Activated T-helper 2 cell treated with anti-CD3 and anti-CD28 coated beads, Interferon-gamma antibody, Interleukin-2, Interleukin-4, amounts not matched to agents 10 μg/mL and 5 μg/mL and 100 μg/mL, durations not matched to agents 14 hours and 24 hours and 36 hours (primary cell): ENCODE measurements at places on chromosomes 3 and 15. TPM values are rescaled to one million over a fixed set of nuclear protein-coding genes. Genes with fewer than 3 reads are reported as not detected.
A peak's percentile ranks its signal among the peaks of the same experiment; 100 is the strongest.

RYK gene
- 15.8 and 18.4 TPM in 2 replicates for total RNA-seq

DNA sequence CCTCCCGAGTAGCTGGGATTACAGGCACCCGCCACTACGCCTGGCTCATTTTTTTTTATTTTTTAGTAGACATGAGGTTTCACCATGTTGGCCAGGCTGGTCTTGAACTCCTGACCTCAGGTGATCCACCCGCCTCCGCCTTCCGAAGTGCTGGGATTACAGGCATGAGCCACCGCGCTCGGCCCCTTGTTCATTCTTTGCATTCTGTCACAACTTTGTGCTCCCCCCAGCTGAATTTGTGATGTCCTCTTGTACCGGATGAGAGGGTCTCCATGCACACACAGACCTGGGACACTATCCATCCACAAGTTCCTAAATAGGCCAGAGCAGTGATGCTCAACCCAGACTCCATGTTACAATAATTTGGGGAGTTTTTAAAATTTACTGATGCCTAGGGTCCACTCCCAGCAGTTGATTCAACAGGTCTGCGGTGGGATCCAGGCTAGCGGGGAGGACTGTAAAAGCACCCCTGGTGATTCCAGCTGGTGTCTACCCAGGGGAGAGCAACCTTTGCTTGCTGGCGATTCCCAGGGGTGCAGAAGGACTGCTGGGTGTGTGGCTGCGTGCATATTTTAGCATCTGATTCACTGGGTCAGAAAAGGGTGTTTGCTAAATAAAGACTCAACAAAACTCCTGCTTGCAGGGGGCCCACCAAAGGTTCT, 1.0 kb downstream of the RASSF1 start:
- no peaks in the 10 kb centered on the region for H3K27me3 ChIP-seq
- peaks cover 32% of the 10 kb centered on the region for H3K4me1 ChIP-seq
- peak overlapping the region; percentile 93 for H3K27ac ChIP-seq
- H3K4me3 ChIP-seq, result peak overlapping the region; percentile 95
- DNase-seq, result no peak

- H3K4me3 ChIP-seq, result no peak overlapping the region
- H3K27ac ChIP-seq, result no peak overlapping the region
- no peaks in the 10 kb centered on the region for H3K36me3 ChIP-seq
- H3K27me3 ChIP-seq, result peaks cover 1% of the 10 kb centered on the region
These were observed 130.1 kb downstream of the LRRK1 start for GRCh38 chr15:101049282-101049681.

- H3K27me3 ChIP-seq, result no peaks in the 10 kb centered on the region
- DNase-seq, result no peak
- H3K27ac ChIP-seq, result no peak overlapping the region
- H3K4me1 ChIP-seq, result peaks cover 2% of the 10 kb centered on the region
These were observed 5.8 kb upstream of the PPP4R2 start for GRCh38 chr3:72990701-72991395.

DNA sequence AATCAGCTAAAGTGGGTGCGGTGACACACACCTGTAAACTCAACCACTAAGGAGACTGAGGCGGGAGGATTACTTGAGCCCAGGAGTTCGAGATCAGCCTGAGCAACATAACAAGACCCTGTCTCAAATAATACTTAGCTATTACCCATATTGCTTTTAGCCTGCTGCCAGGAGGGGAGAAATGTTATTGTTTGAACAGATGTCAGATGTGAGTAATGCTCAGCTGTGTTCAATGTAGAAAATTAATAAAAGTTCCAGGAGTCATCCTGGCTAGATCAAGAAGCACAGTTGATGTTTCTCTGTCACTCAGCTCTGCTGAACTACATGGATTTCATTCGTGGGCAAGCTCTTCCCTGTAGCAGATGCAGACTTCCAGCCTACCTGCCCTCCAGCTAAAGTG, 22.2 kb downstream of the LSM3 start:
- H3K27me3 ChIP-seq, result no peaks in the 10 kb centered on the region
- no peak overlapping the region for H3K27ac ChIP-seq
- H3K4me3 ChIP-seq, result no peak overlapping the region
- H3K4me1 ChIP-seq, result no peaks in the 10 kb centered on the region
- H3K36me3 ChIP-seq, result peaks cover 35% of the 10 kb centered on the region
- no peak for DNase-seq

DNA sequence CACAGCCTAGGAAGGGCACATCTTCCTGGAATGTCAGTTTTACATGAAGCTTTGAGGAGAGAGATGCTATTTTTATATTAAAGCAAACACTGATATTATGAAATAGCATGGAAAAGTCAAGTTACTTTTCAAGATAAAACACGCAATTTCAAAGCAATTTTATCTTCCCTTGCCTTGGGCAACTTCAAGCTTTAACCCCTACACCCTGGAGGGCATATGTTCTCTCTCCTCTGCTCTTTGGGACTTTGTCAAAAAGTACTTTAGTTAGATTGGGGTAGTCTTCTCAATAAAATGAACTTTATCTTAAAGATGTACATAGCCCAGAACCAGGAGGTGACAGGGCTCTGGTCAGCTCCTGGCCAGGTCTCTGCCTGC, 86.9 kb upstream of the PLXNA1 start:
- H3K27ac ChIP-seq, result no peak overlapping the region
- H3K4me1 ChIP-seq, result no peaks in the 10 kb centered on the region
- DNase-seq, result no peak
- H3K4me3 ChIP-seq, result no peak overlapping the region

- peaks cover 29% of the 10 kb centered on the region for H3K4me1 ChIP-seq
- no peak overlapping the region for H3K27ac ChIP-seq
- no peaks in the 10 kb centered on the region for H3K27me3 ChIP-seq
- DNase-seq, result no peak
- H3K36me3 ChIP-seq, result peaks cover 66% of the 10 kb centered on the region
- H3K4me3 ChIP-seq, result no peak overlapping the region
These were observed 23.1 kb downstream of the ANXA2 start for GRCh38 chr15:60374628-60375081.

ISG20 gene
- 36.3 and 38.0 TPM in 2 replicates for total RNA-seq

- no peaks in the 10 kb centered on the region for H3K27me3 ChIP-seq
- H3K36me3 ChIP-seq, result peaks cover 88% of the 10 kb centered on the region
- H3K27ac ChIP-seq, result no peak overlapping the region
- no peak overlapping the region for H3K4me3 ChIP-seq
- H3K4me1 ChIP-seq, result peaks cover 9% of the 10 kb centered on the region
These were observed 42.6 kb downstream of the POLG start for GRCh38 chr15:89291934-89292438.

GRCh38 chr3:16357186-16358121, 92.4 kb downstream of the OXNAD1 start:
- H3K27me3 ChIP-seq, result no peaks in the 10 kb centered on the region
- H3K36me3 ChIP-seq, result peaks cover 46% of the 10 kb centered on the region
- no peak overlapping the region for H3K27ac ChIP-seq
- DNase-seq, result no peak
- H3K4me1 ChIP-seq, result peaks cover 19% of the 10 kb centered on the region

RSL24D1 gene
- total RNA-seq, result 94.0 and 97.0 TPM in 2 replicates

- no peaks in the 10 kb centered on the region for H3K27me3 ChIP-seq
- no peaks in the 10 kb centered on the region for H3K36me3 ChIP-seq
- no peak overlapping the region for H3K4me3 ChIP-seq
- H3K4me1 ChIP-seq, result no peaks in the 10 kb centered on the region
These were observed 63.1 kb downstream of the STRIT1 start for GRCh38 chr3:155230382-155230781.

SLC24A5 gene
- total RNA-seq, result not detected in 2 replicates

- no peak overlapping the region for H3K27ac ChIP-seq
- H3K4me3 ChIP-seq, result no peak overlapping the region
- H3K4me1 ChIP-seq, result no peaks in the 10 kb centered on the region
- H3K27me3 ChIP-seq, result no peaks in the 10 kb centered on the region
- H3K36me3 ChIP-seq, result no peaks in the 10 kb centered on the region
- DNase-seq, result no peak
These were observed 68.2 kb downstream of the EFCAB12 start for GRCh38 chr3:129360171-129360611.

GOLGA8K gene
- total RNA-seq, result 0.44 and 0.89 TPM in 2 replicates
